NAMALWA (cell line): ENCODE measurements at places on chromosomes 7 and 10.

GRCh38 chr10:13587391-13587790, 626 bp downstream of the PRPF18 start:
- DNase-seq: peak; percentile 18

DNA sequence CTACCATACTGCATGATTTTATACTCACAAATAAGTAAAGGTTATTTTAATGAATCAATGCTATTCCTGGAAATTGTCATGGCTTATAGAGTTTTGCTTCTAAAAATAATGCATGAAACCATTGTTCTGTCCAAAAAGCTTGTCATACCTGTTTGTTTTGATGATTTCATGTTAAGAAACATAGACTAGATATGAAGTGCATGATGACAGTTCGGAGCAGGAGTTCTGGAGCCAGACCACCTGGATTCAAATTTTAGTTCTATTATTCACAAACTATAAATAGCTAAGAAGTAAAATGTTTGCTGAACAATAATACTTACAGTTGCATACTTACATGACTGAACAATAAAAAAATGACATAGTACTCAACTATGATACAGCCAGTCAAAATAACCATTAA, 107.0 kb upstream of the AKR1E2 start:
- DNase-seq: no peak

- no peak for DNase-seq
Observed at GRCh38 chr10:63716016-63716580, 194.9 kb downstream of the REEP3 start.

DNA sequence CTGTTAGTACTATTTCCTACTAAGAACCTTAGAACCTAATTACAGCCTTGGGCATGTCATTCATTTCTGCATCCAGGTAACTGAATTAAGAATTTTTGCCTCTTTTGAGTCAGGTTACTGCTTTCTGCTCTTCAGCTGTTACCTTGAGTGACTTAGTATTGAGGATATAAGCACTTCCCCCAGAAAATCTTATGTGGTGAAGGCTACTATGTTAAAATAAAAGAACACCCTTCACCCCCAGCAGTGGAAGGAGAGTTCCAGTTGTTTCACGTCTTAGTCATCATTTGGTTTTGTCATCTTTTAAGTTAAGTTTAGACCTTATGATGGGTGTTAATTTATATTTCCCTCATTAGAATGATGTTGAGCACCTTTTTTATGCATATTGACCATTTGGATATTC, 82.8 kb downstream of the GLCCI1 start:
- no peak for DNase-seq

GRCh38 chr10:103188853-103189252, 4.2 kb downstream of the NT5C2 start:
- DNase-seq: no peak

DNA sequence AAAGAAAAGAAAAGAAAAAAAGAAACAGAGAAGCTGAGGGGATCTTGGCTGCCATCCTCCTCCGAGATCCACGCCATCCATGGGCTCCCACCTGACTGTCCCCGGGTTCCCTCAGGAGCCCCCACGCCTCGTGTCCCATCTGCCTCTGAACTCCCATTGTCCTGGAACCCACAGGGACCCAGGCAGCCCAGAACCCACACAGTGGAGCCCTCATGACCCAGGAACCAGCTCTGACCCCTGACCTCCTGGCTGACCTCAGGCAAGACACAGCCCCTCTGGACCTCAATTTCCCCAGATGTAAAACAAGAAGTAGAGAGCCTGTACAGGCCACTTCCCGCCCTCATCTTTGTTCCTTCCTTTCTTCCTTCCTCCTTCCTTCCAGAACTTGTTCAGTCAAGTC, 40.4 kb downstream of the RASGEF1A start:
- no peak for DNase-seq

DNA sequence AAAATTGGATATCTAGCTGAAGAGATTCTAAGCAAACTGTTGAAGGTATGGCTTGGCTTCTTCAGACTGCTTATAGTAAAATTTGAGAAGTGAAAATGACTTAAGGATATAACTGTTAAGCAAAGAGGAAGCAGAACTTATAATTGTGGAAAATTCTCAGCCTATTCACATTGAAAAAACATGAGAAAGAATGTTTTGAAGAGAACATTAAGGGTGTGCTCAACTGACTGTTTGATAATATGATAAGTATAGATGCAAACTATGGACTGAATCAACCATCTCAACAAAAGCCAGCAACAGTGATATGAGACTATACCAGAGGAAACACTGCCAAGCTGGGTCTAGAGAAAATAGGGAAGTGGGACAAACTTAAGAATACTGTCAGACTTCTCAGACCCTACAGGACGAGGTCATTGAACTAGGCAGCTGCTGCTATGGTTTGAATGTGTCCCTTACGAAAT, 133.1 kb upstream of the PPP1R3A start:
- peak; percentile 65 for DNase-seq

DNA sequence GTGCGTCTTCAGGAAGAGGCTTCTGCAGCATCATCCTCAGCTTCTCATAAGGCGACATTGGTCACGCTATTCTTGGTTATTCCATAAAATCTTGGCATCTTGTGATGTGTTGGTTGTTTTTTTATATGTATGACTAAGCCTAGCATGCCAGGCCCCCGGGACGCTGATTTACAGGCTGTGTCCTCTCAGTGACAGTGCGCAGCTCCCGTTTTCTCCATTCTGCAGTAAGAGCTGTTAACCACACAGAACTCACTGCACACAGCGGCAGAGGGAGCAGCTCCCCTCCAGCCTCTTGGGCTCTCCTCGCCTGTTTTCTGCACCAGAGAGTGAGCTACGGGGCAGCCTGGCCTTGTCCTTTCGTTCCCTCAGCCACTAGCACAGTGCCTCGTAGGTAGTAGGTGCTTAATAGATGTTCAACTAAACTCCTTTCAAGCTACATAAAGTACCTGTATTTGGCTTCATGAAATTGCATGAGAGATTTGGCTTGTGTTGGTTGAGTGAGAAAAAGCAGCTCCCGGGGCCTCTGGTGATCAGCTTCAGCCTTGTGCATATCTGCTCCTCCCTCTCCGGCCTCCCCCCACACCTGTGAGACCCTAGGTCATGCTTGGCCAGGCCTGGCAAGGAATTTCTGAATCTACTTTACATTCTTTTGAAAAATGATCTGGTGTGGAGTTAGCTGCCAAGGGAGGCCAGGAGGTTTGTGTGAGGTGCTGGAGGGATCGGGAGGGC, 116.2 kb downstream of the WDR37 start:
- DNase-seq: no peak

DNA sequence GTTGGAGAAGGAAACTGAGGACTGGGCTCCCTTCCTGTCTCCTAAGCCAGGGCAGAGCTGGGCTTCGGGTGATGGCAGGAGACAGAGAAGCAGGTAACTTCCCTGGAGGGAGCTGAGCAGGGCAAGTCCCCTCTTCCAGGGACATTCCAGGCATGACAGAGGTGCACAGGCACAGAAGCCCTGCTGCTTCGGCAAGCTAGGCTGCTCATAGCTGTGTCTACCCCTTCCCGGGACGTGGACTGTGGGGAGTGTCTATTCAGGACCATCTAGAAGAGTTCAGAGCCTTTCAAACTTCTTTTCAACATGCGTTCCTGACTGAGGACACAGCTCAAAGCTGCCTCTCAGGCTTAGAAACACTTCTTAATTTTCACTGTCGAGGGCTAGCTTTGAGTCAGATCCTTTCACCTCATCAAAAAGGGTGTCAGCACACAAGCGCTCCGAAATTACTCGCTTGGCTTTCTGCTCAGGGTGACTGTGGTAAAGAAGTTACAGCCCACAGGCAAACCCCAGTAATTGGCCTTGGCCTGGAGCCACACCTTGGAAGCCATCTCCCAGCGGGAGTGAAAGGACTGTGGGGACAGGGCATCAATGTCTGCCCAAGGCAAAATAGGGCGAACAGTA, 63.7 kb upstream of the STEAP1B start:
- no peak for DNase-seq

GRCh38 chr7:101969997-101970585, 152.7 kb downstream of the CUX1 start:
- DNase-seq: no peak

DNA sequence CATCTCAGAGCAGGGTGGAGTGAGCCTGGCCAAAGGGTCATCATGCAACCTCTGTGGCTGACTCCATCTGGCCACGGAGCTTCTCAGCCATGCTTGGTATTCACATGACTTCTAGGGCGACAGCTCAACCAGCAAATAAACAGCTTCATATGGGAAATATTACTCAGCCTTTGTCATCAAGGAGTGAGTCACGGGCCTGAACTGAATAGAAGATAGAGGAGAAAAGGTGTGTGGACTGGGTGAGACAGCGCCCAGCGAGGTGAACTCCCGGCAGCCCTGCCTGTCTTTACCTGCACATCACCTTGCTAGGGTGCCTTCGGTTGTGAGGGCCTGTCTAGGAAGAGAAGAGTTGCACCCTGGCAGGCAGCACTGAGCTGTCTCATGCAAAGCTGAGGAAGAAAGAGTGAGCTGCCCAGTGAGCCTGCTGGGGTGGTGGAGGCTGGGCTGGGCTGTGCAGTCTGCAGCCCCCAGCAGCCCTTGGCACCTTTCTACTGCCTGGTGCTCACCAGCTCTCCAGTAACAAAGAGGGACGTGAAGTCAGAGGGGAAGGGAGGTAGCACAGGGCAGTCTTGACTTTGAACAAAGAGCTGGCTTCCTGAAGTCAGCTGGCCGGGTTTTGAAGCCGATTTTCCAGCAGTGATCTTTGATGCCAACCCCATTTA, 114.2 kb downstream of the EGFR start:
- DNase-seq: no peak

DNA sequence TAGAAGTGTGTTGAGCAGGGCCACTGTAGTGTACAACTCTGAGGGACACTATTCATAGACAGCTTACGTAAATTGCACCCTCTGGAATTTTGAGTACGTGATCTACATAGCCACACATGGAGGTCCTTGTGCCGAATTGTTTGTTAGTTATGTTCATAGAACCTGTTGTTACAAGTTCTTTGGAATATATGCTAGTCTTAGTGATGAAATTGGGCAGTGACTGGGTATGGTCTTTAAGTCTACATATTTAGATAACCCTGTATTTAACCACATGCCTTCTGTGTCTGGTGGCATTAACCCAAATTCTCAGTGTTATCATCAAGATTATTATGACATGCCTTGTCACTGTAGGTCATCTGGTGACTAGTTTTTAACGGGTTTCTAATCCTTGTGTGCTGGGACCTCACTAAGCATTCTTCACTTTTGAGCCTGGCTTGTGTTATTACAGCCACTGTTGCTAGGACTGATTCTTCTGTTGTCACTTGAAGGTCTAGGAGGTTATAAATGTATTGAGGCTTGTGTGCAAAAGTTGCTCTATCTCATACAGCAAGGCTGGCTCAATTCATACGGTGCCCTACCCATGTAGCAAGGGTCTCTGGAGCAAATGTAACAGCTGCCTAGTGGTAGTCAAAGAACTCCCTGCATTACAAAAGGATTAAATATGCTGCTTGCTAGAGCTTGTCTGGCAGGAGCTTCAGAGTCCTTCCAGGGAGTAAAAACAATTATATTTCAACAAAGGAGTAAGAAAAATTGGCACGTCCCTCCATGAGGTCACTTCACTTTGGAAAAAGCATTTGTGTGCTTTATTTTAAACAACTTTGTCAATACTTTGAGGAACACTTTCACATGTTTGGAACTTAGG, 65.4 kb downstream of the CDK14 start:
- DNase-seq: no peak

GRCh38 chr10:71946700-71947099, 17.5 kb upstream of the CHST3 start:
- DNase-seq: no peak

DNA sequence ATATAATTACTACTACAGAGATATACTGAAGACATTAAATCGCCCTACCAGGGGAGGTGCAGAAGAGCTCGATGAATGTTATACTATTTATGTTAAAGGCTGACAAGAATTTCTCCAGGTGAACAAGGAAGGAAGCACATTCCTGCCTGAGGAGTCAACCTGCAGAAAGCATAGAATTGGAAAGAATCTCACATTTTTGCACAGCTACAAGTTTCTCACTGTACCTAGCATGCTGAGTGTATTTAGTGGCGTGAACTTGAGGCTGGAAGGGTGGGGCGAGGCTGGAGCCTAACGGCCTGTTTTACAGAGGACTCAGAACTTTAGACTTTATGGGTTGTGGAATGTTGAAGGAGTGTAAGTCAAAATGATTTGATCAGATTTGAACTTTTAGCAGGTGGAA, 373.6 kb upstream of the LRGUK start:
- no peak for DNase-seq

DNA sequence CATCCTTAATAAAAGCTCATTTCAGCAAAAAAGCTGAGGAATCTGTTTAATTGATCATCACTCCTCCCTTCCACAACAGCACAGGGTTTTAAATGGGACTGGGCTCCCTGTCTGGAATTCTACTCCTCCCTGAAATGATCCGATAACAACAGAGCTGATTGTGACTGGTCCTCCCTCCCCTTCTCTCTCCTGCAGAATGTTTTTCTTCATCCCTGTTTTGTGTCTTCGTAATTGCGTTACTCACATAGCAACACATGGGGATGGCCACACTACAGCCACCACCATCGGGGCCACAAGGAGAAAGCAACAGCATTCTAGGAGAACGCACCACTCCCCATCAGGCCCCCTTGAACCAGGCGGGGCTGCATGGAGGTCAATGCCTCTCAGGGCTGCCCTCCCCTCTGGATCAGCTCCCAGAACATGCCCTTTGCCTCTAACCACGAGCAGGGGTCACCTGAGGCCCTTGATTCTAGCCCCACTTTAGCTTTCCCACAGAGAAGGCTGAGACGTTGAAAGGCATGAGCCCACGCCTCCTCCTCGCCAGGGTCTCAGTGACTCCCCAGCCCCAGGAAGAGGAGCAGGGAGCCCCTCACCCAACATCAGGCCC, 152.6 kb downstream of the PLXNA4 start:
- no peak for DNase-seq

- DNase-seq: no peak
Observed at GRCh38 chr10:122258136-122259074, 12.7 kb upstream of the BTBD16 start.

- no peak for DNase-seq
Observed at GRCh38 chr7:116616555-116617059, 55.4 kb upstream of the MET start.

GRCh38 chr7:463817-464453, 55.7 kb downstream of the PDGFA start:
- no peak for DNase-seq

DNA sequence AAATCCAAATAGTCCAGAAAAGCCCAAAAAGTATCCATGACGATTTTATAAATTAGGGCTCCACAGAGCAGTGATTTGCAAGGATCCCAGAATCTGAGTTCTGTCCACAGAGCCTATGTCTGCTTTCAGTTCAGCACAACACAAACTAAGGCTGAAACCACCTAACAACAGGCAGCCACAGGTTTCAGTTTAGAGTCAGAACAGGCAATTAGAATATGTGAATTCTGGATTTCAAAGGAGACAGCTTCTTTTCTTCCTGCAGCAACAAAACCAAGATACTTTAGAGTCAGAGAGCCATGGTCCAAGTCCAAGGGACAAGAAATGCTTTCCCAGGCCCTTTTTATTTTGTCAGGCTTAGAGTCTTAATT, 23.6 kb downstream of the IFIT3 start:
- DNase-seq: no peak
